ENCODE measurements at places on chromosomes 3 and 15. TPM values are rescaled to one million over a fixed set of nuclear protein-coding genes. Genes with fewer than 3 reads are reported as not detected.

The CCDC33 gene
- 2.0 TPM for total RNA-seq

The SYNPR gene
- total RNA-seq: 0.54 TPM

The CLEC3B gene
- not detected for total RNA-seq

The UBL7 gene
- 71.5 TPM for total RNA-seq

The NECTIN3 gene
- total RNA-seq: 52.2 TPM

The NPAP1 gene
- total RNA-seq: 0.07 TPM

- peaks cover 82% of the 10 kb centered on the region for H3K27me3 ChIP-seq
- H3K36me3 ChIP-seq: no peaks in the 10 kb centered on the region
- peak overlapping the region; percentile 20 for H3K4me3 ChIP-seq
- H3K4me1 ChIP-seq: peaks cover 54% of the 10 kb centered on the region
Observed at GRCh38 chr3:137766876-137767537, 2.9 kb downstream of the SOX14 start.

DNA sequence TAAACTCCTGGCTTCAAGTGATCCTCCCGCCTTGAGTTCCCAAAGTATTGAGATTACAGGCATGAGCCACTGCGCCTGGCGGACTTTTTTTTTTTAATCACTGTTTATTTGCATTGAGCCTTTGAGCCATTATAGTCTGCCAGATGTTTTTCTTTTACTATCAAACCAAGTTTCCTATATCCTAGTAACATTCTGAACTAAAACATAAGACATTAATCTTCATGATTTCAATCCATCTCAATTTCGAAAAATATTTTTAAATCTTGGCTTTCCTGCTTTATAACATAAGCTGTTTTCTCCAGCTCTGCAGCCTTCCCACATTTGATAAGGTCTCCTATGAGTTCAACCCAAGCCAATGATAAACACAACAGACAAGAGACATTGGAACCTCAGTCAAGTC lies 75.4 kb downstream of the UMPS start:
- H3K4me3 ChIP-seq: no peak overlapping the region
- peaks cover 2% of the 10 kb centered on the region for H3K4me1 ChIP-seq
- no peaks in the 10 kb centered on the region for H3K36me3 ChIP-seq
- DNase-seq: no peak

GRCh38 chr3:50204804-50205412 lies at the start of gene SLC38A3:
Gene SLC38A3 (plus strand): TSS chr3:50205271. CDS start chr3:50214200, 8,929 bp downstream.
- H3K27ac ChIP-seq: no peak within 1 kb of the TSS
- H3K27me3 ChIP-seq: peaks cover 20% of the 10 kb centered on the region
- no peaks in the 10 kb centered on the region for H3K36me3 ChIP-seq
- peak; percentile 82 for DNase-seq
- peak within 1 kb of the TSS; percentile 55 for H3K4me3 ChIP-seq

DNA sequence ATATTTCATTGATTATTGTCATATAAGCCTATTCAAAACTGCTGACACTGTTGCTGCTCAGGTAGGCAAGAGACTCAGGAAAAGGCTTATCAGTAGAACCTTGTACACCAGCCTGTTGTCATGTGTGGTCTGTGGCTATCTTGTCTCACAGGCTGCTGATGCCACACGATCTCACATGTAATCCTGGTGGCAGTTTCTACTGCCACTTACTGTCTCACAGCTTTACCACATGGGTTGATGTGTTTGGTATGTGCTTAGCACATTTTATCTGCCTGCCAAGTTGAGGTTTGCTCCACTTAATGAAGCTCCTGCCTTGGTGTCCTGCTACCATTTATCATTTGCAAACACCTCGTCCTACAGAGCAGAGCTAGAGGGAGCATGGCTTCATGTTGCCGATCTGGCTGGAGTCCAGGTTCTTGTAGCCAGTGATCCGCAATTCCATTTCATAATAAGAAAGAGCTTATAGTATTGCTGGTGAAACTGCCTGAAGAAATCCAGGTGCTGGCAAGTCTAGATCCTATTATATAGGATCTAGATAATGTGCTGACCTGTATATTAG lies 637.9 kb downstream of the NLGN1 start:
- H3K27me3 ChIP-seq: no peaks in the 10 kb centered on the region
- H3K36me3 ChIP-seq: no peaks in the 10 kb centered on the region
- no peak overlapping the region for H3K4me3 ChIP-seq
- no peak overlapping the region for H3K27ac ChIP-seq

- H3K4me1 ChIP-seq: no peaks in the 10 kb centered on the region
- DNase-seq: no peak
- H3K27me3 ChIP-seq: no peaks in the 10 kb centered on the region
- H3K27ac ChIP-seq: no peak overlapping the region
Observed at GRCh38 chr15:35014241-35014640, 26.2 kb upstream of the ZNF770 start.

DNA sequence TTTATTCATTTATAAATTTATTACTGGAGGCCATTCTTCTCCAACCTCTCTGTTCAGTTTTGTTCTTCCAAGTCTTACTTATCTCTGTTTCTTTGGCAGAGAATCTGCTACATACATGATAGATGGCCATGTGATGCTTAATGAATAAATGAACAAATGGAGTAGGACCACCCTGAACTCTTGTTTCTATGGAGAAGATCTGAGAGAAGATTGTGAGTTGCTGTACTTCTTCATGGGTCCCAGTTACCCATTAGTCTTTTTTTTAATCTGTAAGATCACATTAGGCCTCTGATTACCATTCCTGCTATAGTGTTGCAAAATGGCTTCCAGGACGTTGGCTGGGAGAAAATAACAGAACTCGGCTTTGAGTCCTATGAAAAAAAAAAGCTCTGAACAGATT lies 191.9 kb upstream of the SYNPR start:
- H3K4me3 ChIP-seq: no peak overlapping the region
- no peaks in the 10 kb centered on the region for H3K36me3 ChIP-seq
- H3K27ac ChIP-seq: no peak overlapping the region
- H3K4me1 ChIP-seq: no peaks in the 10 kb centered on the region
- no peak for DNase-seq
